Aorta (tissue), 5 donors: ENCODE measurements at places on chromosomes 2 and 18. TPM values are rescaled to one million over a fixed set of nuclear protein-coding genes. Genes with fewer than 3 reads are reported as not detected.

Gene DNPEP
- polyA plus RNA-seq: 127 TPM

DNA sequence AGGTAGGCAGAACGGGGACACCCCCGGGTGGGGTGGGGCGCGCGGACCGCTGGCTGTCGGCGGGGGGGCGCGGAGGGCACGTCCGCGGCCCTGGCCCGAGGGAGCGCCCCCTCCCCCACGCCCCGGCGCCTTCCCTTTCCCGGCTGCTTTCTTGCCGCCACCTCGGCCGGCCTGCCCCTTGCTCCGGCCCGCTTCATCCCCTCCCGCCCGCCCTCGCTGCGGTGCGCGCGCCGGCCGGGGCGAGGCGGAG, 443 bp downstream of the VAPA start:
- DNase-seq: no peak

DNA sequence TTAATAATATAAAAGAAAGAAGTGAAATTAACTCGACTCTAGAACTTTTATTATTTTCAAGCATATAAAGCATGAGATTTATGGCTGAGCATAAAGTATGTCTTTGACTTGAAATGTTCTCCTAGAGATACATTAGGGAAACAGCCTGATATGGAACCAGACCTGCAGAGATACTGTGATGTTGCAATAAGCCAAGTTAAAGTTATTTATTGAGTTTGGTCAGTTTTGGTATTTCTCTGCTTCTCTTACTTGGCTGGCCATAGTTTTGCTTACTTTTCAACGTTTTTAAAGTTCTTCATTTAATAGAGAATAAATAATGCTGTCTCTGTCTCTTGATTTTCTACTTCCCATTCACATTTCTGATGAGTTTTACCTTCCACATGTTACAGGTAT, 76.0 kb downstream of the GFPT1 start:
- DNase-seq: no peak

GRCh38 chr2:160114020-160114419, 51.6 kb upstream of the PLA2R1 start:
- DNase-seq: no peak

DNA sequence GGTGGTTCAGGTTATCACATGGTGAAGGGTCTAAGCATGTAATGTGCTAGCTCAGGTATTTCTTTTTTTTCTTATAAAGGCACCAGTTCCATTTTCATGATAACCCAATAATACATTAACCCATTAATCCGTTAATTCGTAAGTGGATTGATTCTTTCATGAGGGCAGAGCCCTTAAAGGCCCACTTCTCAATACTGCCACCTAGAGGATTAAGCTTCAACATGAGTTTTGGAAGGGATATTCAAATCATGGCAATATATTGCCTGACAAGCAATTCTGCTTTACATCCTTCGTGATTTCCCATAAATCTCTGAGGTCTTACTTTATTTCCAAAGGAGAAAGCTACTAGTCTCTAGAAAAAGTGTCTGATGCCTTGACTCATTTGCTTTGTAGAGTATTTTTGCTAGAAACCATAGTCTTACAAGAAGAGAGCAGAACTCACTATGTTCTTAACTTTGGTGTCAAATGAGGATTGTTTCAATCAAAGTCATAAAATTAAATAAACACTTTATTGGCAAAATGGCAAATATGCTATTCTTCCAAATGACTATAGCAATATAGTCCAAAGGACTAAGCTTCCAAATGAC, 271.3 kb downstream of the KCNS3 start:
- DNase-seq: no peak

GRCh38 chr18:74806700-74807416, 209.2 kb downstream of the ZNF407 start:
- no peak for DNase-seq

DNA sequence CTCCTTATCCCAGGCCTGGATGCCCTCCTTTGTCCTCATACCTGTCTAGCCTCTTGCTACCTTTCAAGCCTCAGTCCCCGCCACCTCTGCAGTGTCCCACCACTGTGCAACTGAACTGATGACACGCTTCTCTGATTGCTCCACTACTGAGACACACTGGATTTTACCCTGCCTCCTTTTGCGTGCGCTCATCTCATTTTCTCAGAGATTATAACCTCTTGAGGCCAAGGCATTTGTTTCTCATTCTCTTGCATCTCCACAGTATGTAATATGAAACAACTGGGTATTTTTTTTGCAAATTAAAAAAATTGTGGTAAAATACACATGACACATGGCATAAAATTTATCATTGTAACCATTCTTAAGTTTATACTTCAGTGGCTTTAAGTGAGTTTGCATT, 95.4 kb downstream of the PRKCE start:
- no peak for DNase-seq

DNA sequence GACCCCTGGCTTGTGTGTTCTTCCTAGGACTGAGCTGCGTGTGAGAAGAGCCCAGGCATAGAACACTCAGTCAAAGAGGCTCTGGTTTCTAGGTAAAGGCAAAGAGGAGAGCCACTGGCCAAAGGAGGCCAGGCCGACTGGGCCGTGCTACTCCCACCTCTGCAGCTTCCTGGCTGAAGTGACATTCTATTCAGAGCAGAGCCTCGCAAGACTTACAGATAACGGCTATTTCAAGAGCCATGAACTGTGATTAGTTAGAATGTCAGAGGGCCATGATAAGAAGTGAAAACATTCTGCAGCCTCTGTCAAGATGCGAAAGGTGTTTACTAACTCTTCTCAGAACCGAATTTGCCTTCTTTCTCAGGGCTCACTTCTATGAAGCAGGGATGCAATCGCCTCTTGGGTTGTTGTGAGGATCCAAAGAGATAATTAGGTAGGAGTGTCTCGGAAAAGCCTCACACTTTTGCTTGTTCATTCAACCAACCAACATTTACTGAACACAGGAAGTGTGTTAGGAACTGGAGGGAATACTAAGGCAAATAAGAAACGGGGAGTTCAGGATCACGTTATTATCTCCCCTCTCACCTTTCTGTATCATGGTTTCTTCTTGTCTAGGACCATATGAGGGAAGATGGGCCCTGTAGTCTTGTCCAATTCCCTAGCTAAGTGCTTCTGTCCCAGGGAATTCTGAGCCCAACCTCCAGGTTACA, 3.4 kb upstream of the DNAJC5G start:
- DNase-seq: no peak
